ENCODE measurements at places on chromosomes 1 and 21. TPM values are rescaled to one million over a fixed set of nuclear protein-coding genes. Genes with fewer than 3 reads are reported as not detected.

GRCh38 chr1:228312136-228312764 lies 94.4 kb downstream of the TRIM11 start:
- H3K36me3 ChIP-seq: no peaks in the 10 kb centered on the region
- H3K4me1 ChIP-seq: no peaks in the 10 kb centered on the region
- DNase-seq: no peak
- H3K27me3 ChIP-seq: no peaks in the 10 kb centered on the region
- H3K4me3 ChIP-seq: no peak overlapping the region
- H3K27ac ChIP-seq: no peak overlapping the region

DNA sequence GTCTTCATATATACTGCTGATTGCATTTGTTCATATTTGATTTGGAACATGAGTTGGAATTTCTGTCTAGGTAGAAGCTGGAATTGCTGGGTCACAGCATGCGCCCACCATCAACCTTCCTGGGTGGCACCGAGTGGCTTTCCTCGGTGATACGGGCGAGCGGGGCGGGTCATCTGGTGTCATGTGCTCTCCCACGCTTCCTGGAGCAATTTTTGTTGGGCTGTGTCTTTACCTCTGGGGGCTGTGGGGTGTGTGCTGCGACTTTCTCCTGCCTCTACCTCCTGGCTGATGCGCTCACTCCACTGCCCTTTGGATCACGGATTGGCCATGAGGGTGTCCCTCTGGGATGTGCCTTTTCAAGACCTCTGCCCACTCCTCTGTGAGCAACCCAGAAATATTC lies 108.7 kb upstream of the COL6A1 start:
- H3K36me3 ChIP-seq: no peaks in the 10 kb centered on the region
- H3K27ac ChIP-seq: no peak overlapping the region
- no peak overlapping the region for H3K4me3 ChIP-seq
- no peaks in the 10 kb centered on the region for H3K4me1 ChIP-seq

The PROK1 gene
- total RNA-seq: not detected

The FCRLB gene
- not detected for total RNA-seq

DNA sequence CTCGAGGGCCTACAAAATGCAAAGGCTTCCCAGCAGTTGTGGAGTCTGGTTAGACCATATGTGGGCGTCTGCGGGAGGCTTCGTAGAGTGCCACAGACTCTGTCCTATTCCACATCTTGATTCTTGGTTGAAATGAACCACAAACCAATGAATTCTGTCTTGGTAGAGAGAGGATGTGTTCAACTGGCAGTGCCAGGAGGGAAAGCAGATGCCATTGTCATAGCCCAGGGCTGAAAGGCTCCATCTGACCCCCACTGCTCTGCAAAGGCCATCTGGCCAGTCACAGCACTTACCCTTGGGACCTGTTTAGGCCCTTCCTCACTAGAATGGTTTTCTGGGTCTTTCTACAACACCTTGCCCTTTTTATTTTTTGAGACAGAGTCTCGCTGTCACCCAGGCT lies 22.1 kb downstream of the ACOT11 start:
- H3K4me1 ChIP-seq: peaks cover 11% of the 10 kb centered on the region
- no peak overlapping the region for H3K27ac ChIP-seq
- no peak for DNase-seq
- no peaks in the 10 kb centered on the region for H3K27me3 ChIP-seq
- H3K36me3 ChIP-seq: no peaks in the 10 kb centered on the region
- no peak overlapping the region for H3K4me3 ChIP-seq

The SLX9 gene
- 4.8 TPM for total RNA-seq

The PRAMEF7 gene
- not detected for total RNA-seq

The HES3 gene
- not detected for total RNA-seq

DNA sequence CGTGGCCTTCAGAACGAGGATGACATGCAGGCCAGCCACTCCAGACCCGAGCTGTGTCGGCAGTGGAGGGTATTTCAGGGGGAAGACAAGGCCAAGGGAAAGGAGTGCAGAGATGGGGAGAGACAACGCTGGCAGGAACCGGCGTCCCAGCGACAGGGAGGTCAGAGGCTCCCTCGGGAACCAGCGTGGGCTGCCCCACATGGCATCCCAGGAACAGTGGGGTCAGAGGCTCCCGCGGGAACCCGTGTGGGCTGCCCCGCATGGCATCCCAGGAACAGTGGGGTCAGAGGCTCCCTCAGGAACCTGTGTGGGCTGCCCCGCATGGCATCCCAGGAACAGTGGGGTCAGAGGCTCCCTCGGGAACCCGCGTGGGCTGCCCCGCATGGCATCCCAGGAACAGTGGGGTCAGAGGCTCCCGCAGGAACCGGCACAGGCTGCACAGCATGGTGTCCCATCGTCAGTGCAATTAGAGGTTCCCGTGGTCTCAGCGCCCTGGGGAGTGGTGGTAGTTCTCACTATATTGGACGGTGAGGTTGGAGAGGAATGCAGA lies 43.0 kb downstream of the SLC19A1 start:
- H3K4me1 ChIP-seq: no peaks in the 10 kb centered on the region
- no peak overlapping the region for H3K27ac ChIP-seq
- H3K36me3 ChIP-seq: peaks cover 8% of the 10 kb centered on the region

DNA sequence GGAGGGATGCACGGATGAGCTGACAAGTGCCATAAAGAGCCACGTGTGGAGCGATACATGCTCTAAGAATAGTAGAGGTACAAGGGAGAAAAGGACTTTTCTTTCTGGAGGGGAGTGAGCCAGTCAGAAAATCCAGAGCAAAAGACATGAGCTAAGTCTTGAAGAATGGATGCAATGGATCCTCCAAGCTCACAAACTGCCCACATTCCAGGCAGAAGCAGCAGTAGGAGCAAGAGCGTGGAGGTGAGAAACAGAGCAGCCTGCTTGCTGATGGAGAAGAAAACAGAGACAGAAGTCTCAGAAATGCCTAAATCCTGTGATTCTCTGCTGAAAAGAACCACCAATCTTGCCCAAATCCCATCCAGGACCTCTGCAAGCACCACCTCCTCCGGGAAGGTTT lies 78.2 kb upstream of the RALGPS2 start:
- no peaks in the 10 kb centered on the region for H3K36me3 ChIP-seq
- H3K4me1 ChIP-seq: no peaks in the 10 kb centered on the region
- no peak overlapping the region for H3K4me3 ChIP-seq
- no peak for DNase-seq
- H3K27me3 ChIP-seq: no peaks in the 10 kb centered on the region

The STMN1 gene
- total RNA-seq: 13.7 TPM

The CFAP141 gene
- not detected for total RNA-seq

DNA sequence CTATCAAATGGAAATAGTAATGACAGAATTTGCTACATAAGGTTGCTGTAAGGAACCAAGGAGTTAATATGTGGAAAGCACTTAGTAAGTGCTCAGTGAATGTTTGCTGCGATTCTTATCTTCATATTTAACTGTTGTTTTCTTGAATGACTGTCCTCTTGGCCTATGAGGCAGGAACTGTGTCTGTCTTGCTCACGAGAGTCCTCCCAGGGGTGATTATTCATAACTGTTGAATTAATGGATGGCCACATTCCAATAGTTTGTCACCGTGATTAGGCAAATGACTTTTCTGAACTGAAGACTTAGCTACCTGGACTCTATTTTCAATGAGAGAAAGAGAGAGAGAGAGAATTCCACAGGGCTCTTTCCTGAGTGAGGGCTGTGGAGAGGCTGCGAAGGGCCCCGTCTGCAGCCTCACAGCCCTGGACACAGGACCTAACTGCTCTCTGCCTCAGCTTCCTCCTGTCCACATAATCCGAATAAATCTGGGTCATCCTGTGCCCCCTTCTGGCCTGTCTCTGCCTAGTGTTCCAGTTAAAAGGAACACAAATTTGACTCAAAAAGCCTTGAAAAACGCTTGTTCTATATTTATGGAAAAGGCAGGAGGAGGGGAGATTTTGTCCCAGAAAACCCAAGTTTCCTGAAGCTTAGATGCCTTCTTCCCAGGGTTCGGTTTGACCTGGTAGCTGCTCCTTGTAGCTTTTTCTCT lies 8.5 kb downstream of the EDN2 start:
- peak overlapping the region; percentile 71 for H3K27ac ChIP-seq
- no peak for DNase-seq
- H3K27me3 ChIP-seq: no peaks in the 10 kb centered on the region
- H3K36me3 ChIP-seq: no peaks in the 10 kb centered on the region

The PRMT6 gene
- total RNA-seq: 13.4 TPM

DNA sequence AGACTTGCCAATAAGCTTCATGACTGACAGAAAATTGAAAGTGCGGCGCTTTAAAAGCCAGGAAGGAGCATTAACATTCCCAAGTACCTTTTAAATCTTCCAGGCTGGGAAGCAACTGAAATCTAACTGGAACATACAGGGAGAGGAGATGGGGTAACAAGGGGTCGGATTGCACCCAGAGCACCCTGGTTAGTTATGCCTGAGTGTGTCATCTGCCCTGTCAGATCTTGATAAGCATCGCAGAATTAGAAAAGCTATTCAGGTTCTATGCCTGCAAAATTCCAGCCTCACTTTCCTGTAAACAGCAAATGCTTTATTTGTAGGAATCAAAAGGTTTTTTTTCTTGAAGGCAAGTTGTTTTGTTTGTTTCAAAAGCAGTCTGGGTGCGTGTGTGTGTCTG lies 58.5 kb downstream of the SERBP1 start:
- DNase-seq: no peak
- H3K4me3 ChIP-seq: no peak overlapping the region
- no peaks in the 10 kb centered on the region for H3K4me1 ChIP-seq
- no peaks in the 10 kb centered on the region for H3K36me3 ChIP-seq
- no peaks in the 10 kb centered on the region for H3K27me3 ChIP-seq

DNA sequence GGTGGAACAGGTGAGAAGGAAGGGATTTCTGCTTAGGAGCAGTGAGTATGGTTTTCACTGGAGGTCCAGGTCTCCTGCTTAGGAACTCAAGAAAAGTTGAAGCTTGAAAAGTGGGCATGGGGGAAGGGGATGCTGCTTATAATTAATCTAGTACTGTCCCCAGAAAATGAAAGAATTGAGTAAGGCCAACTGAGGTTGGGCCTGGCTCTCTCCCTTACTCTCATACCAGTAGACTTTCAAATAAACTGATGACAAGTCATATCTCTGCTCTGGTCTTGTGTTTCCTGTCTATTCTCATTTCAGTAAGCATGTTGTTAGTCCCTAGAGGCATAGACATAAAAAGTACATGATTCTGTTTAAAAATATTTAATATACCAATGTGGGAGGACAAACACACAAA lies 26.4 kb downstream of the CD48 start:
- no peak for DNase-seq
- H3K36me3 ChIP-seq: no peaks in the 10 kb centered on the region
- H3K4me3 ChIP-seq: no peak overlapping the region
- no peaks in the 10 kb centered on the region for H3K27me3 ChIP-seq

The RNU1-2 gene
- under 0.01 TPM for total RNA-seq

GRCh38 chr1:218456444-218456843 lies 111.3 kb downstream of the TGFB2 start:
- H3K36me3 ChIP-seq: no peaks in the 10 kb centered on the region
- no peak overlapping the region for H3K4me3 ChIP-seq
- H3K27me3 ChIP-seq: no peaks in the 10 kb centered on the region
- no peak overlapping the region for H3K27ac ChIP-seq
- DNase-seq: no peak

The ATAD3A gene
- 25.9 TPM for total RNA-seq

DNA sequence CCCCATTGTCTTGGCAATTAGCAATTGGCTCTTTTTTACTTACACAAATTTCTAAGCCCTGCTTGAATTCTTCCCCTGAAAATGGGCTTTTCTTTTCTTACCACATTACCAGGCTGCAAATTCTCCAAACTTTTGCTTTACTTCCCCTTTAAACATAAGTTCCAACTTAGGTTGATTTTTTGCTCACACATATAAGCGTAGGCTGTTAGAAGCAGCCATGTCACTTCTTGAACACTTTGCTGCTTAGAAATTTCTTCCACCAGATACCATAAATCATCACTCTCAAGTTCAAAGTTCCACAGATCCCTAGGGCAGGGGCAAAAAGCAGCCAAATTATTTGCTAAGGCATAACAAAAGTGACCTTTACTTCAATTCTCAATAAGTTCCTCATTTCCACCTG lies 35.4 kb upstream of the KCNH1 start:
- H3K27me3 ChIP-seq: no peaks in the 10 kb centered on the region
- no peaks in the 10 kb centered on the region for H3K4me1 ChIP-seq
- H3K36me3 ChIP-seq: no peaks in the 10 kb centered on the region
- H3K27ac ChIP-seq: no peak overlapping the region
- no peak for DNase-seq

The TMEM52 gene
- total RNA-seq: not detected

The PLA2G2D gene
- total RNA-seq: not detected

The TCHHL1 gene
- total RNA-seq: not detected

DNA sequence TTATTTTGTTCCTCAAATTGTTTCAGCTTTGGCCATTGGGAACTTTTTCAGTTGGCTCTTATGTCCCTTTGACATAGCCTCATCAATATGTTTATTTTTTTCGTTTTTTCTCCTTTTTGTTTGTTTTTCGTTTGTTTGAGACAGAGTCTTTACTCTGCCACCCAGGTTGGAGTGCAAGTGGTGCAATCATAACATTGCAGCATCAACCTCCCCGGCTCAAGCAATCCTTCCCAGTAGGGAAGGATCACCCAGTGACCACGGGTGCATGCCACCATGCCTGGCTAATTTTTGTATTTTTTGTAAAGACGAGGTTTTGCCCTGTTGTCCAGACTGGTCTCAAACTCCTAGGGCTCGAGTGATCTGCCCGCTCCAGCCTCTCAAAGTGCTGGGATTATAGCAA lies 8.1 kb downstream of the POLR3GL start:
- no peak overlapping the region for H3K4me3 ChIP-seq
- no peaks in the 10 kb centered on the region for H3K27me3 ChIP-seq
- peaks cover 15% of the 10 kb centered on the region for H3K4me1 ChIP-seq
- H3K36me3 ChIP-seq: no peaks in the 10 kb centered on the region
- H3K27ac ChIP-seq: peak overlapping the region; percentile 32
- peak; percentile 76 for DNase-seq

- no peaks in the 10 kb centered on the region for H3K27me3 ChIP-seq
- peaks cover 9% of the 10 kb centered on the region for H3K36me3 ChIP-seq
Measured at GRCh38 chr1:66374561-66375111, 159.3 kb upstream of the SGIP1 start.

DNA sequence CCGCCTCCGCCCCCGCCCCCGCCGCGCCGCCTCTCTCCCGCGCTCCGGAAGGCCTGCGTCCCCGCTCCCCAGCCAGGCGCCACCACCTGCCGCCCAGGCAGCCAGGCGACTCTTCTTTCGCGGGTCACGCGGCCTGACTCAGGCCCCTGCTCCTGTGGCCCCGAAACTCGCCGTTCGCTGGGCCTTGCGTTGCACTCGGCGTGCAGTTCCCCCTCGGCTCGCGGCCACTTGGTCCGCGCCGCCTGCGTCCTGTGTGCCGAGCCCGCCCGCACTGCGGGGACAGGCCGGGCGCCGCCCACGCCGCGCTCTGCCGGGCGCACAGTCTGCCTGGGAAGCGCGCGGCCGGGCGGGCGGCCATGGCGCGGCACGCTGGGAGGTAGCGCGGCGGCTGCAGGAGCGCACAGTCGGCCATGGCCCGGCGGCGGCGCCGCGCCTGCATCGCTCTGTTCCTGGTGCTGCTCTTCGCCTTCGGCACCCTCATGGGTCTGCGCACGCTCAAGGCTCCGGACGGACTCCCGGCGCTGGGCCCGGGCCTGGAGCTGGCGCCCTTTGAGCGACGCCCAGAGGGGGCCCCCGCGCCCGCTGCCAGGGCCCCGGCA lies at the start of gene MANEAL:
TSS of gene MANEAL (plus strand) at position 75 of the 599 bp plus-strand sequence. CDS start at position 411, 336 bp downstream.
- no peak within 1 kb of the TSS for H3K4me3 ChIP-seq
- peaks cover 18% of the 10 kb centered on the region for H3K4me1 ChIP-seq
- DNase-seq: peak; percentile 40
- H3K27ac ChIP-seq: no peak within 1 kb of the TSS
- no peaks in the 10 kb centered on the region for H3K27me3 ChIP-seq

The CCT3 gene
- total RNA-seq: 181 TPM

The ATP1A2 gene
- 3.6 TPM for total RNA-seq

GRCh38 chr1:212460376-212460775 lies 27.7 kb downstream of the NENF start:
- H3K27ac ChIP-seq: no peak overlapping the region
- no peak for DNase-seq
- H3K36me3 ChIP-seq: no peaks in the 10 kb centered on the region
- H3K4me3 ChIP-seq: no peak overlapping the region
